ENCODE measurements at places on chromosomes 16 and 17.

- no peak for DNase-seq
Measured at GRCh38 chr16:52383119-52383518, 163.8 kb downstream of the TOX3 start.

GRCh38 chr17:29190039-29190438 lies 9.8 kb upstream of the MYO18A start:
- DNase-seq: no peak

- DNase-seq: no peak
Measured at GRCh38 chr17:51813140-51813783, 345.3 kb downstream of the CA10 start.

GRCh38 chr16:87540072-87540896 lies 47.5 kb upstream of the ZCCHC14 start:
- no peak for DNase-seq

- DNase-seq: no peak
Measured at GRCh38 chr16:4910828-4911227, 26.1 kb downstream of the PPL start.

GRCh38 chr16:3046641-3047386 lies 453 bp downstream of the MMP25 start:
- DNase-seq: no peak

DNA sequence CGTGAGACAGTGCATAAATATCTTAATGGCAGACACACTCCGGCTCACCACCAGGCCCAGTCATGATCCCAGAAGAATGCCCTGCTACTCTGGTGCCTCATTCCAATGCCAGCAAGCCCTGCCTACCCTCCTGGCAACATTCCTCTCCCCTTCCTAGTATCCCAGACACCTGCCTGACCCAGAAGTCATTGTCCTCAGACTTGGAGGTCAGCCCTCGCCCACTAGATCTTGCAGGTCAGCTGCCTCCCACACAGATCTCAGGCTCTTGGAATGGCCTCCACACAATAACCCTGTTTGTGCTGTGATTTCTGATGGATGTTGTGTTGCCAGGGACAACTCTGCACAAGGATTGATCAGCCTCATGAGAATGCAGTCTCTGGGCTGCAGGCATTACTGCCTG lies 1.8 kb upstream of the TEX2 start:
- no peak for DNase-seq

DNA sequence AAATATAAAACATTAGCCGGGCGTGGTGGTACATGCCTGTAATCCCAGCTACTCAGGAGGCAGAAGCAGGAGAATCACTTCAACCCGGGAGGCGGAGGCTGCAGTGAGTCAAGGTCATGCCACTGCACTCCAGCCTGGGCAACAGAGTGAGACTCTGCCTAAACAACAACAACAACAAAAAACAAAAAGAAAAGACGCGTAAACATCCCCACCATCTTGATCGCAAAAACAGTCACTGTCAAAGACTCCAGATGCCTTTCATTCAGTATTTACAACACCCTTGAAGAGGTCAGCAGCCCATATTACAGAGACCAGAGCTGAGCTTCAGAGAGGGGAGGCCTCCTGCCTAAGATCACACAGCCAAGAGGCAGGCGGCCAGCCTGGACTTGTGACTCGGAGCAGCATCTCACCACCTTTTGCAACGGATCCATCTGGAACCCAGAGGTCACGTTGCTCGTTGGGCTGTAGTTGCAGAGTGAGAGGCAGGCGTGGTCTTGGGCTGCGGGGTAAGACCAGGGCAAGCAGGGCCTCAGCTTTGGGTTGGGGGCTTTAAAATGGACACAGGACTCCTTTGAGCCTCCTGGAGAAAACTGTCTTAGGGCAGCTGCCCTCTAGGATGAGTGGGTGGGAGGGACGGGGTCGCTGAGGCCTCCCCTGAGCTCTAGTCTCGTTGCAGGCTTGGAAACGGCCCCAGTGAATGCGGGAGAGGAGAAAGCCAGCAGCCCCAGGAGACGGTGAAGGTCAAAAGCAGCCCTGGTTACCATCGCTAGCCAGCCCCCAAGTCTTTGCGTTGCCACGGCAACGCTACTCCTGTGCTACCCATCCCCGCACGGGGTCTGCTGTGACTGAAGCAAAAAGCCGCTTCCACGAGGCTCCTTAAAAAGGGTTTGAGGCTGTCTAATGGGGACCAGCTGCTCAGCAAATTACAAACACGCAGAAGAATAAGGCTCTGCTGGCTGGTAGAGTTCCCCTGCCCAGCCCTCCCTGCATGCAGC lies 26.1 kb downstream of the LGALS3BP start:
- DNase-seq: no peak

- no peak for DNase-seq
Measured at GRCh38 chr17:58902322-58902721, 146.7 kb downstream of the PPM1E start.

DNA sequence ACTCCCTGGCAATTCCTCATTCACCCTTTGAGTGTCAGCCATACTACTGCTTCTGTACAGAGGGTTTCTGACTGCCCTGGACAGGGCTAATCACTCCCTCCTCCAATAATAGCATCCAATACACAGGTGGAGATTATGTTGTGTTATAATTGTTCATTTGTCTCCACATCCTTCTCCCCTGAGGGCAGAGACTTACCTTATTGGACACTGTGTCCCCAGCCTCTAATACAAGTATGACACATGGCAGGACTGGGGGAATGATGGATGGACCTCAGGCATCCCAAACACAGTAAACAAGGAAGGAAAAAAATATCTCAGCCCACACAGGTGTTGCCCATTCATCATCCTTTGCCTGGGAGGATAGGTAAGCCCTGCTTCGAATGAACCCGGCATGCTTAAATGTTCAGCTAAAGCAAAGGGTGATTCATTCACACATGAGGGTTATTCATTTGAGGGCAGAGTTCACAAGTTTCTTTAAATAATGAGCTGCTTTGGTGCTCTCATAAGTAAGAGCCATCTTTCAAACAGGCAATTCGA lies 34.8 kb downstream of the MMD start:
- DNase-seq: no peak

DNA sequence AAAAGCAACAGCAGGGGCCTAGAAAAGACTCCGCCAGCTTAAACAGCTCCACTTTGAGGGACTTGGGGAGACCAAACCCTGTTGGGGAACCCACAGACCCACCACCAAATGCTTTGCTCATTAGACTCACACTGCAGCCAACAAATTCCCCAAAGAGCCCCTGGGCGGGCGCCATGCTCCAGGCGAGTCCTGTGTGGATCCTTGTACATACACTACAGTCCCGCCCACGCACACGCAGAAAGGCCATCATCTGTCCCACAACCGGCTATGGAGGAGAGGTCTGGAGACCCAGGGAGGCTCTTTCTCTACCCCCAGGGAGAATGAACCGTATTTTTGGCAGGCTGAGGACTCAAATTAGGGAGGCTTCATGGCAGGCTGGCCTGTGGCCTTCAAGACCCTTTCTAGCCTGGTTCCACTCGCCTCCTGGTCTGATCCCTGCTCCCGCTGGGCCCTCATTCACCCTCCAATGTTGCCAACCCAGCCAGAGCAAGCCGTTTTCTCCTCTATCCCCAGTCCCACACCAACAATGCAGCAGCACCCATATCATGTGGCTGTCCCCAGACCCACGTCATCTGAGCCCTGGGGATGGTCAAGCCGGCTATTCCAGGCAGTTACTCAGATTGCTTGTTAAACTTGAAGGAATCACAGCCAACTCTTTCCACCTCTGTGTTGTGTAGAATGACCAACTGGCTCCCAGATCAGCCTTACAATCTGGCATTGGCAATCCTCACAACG lies 27.2 kb downstream of the ZNF423 start:
- DNase-seq: no peak

GRCh38 chr17:73359987-73360410 lies 48.2 kb upstream of the CDC42EP4 start:
- DNase-seq: peak; percentile 64

DNA sequence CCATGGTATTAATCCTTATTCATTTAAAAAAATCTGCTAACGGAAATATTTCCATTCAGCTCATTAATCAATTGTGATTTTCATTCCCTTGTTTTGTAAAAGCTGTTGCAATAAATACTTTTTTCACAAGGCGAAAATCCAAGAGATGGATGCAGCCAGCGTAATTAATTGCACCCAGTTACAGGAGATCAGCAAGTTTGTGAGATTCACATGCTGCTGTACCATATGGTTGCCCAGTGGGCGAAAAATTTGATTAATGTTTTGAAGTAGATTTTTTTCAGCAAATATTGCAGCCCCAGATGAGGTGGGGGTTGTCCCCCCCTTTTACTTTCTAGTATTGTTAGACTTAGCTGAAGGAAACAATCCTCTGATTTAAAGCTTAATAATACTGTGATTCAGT lies 186.6 kb downstream of the WWOX start:
- DNase-seq: no peak

- DNase-seq: no peak
Measured at GRCh38 chr17:19278729-19279128, 41.6 kb downstream of the EPN2 start.

- DNase-seq: no peak
Measured at GRCh38 chr17:21278450-21279197, 5.9 kb upstream of the MAP2K3 start.

GRCh38 chr16:73043828-73044467 lies 4.0 kb downstream of the ZFHX3 start:
- DNase-seq: no peak

GRCh38 chr17:40266882-40267281 lies 20.8 kb upstream of the CDC6 start:
- DNase-seq: no peak

DNA sequence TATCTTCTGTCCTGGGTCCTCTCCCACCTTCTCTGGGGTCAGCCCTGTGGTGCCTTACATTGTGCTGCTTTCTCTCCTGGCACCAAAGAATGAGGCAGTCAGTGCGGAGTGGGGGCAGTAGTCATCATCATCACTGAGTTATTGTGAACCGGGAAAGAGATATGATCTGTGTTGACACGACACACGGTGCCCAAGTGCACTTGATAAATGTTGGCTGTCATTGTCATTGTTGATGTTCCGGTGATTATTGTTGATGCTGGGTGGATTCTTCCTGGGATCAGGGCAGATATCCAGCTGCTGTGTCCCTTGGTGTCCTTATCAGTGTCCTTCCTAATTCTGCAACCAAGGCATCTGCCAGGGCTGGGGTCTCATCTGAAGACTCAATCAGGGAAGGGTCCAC lies 121.7 kb downstream of the ABCC6 start:
- DNase-seq: no peak

GRCh38 chr17:6027342-6028024 lies 42.7 kb upstream of the WSCD1 start:
- DNase-seq: peak; percentile 10

DNA sequence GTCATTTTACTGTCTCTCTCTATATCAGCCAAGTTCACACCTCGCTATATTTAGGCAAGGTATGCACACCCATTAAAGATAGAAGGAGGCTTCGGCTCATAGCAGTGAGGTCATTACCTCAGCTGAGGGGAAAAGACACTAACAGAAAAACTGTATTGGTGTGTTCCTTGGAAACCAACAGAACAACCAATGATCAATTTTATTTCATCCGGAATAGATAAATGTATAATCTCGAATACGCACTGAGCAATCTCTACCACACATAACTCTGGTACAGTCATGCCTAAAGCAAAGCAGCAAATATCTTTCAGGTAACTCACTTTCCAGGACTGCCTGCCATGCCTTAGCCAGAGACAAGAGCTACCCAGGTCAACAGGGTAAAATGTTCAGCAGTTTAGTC lies 109.9 kb upstream of the CORO6 start:
- DNase-seq: no peak

GRCh38 chr17:78423961-78424675 lies 45.7 kb downstream of the PGS1 start:
- DNase-seq: peak; percentile 30

DNA sequence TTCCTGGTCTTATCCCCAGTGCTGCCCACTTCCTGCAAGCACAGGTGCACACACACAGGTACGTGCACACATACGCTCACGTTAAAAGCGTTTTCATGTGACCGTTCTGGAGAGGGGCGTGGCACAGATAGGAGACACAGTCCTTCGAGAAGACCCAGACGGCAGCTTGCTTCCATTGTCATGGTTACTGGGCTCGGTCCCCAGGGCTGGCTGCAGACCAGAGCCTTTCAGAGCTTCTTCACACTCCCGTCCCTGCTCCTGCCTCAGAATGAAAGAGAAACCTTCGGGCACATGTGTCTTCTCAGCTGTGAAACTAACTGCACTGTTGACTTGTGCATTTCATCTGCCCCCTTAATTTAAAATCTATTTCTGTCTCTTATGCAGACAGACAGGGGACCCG lies 154.2 kb downstream of the PITPNC1 start:
- no peak for DNase-seq

GRCh38 chr17:72409405-72410002 lies 288.7 kb downstream of the SOX9 start:
- no peak for DNase-seq

GRCh38 chr16:57474671-57475661 lies 11.3 kb downstream of the DOK4 start:
- DNase-seq: no peak

GRCh38 chr16:48361540-48362144 lies 23.6 kb downstream of the SIAH1 start:
- DNase-seq: no peak

DNA sequence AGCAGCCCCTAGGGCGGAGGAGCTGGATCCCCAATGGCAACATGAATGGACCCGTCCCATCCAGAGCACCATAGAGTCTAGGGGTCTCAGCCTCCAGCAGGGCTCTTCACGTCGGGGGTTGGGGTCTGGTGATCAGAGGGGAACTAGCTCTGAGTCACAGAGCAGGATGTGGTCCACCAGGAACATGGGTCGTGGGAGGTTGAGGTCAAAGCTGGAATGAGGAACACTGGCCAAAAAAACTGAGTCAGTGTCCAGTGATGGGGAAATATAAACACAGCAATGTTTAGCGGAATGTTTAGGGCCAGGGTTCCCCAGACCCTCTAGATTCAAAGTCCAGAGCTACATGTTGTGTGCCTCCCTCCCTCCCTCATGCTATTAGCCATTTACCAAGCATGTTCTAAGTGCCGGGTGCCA lies 79.1 kb upstream of the C16orf82 start:
- DNase-seq: no peak

DNA sequence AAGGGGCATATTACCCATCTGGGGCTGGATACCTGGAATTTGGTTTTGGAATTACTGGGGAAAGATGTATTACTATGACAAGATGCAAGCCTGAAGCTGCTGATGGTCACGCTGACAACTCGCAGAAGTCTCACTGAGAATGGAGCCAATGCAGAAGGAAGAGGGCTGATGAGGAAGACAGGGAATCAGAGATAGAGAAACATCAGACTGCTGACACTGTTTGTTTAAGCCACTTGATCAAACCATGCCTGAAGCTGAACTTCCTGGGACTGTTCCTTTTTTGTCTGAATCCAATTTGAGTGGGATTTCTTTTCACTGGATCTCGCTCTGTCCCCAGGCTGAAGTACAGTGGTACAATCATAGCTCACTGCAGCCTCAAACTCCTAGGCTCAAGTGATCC lies 133.9 kb downstream of the GAS7 start:
- no peak for DNase-seq
